Mammary epithelial cell (primary cell): ENCODE measurements at places on chromosomes 12 and 14.

- no peak for DNase-seq
These were observed 62.0 kb upstream of the PNMA1 start for GRCh38 chr14:73776194-73776537.

GRCh38 chr14:106681568-106681967 lies 1155.2 kb downstream of the TMEM121 start:
- no peak for DNase-seq

DNA sequence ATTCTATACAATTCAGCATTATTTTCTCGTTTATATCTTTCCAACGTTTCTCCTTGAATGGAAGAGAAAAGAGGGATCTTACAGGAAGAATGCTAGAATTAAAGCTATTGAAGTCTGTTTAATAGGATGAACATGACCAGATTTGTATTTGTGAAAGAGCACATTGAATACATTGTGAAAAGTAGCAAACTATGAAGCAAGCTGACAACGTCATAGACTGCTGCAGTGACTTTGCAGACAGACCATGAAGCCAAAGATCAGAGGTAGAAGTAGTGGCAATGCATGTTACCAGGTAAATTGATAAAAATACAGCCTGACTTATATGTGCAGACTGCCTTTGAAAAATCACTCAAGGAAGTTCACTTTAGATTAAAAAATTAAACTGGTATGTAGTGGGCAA lies 146.1 kb downstream of the RASSF9 start:
- DNase-seq = no peak

DNA sequence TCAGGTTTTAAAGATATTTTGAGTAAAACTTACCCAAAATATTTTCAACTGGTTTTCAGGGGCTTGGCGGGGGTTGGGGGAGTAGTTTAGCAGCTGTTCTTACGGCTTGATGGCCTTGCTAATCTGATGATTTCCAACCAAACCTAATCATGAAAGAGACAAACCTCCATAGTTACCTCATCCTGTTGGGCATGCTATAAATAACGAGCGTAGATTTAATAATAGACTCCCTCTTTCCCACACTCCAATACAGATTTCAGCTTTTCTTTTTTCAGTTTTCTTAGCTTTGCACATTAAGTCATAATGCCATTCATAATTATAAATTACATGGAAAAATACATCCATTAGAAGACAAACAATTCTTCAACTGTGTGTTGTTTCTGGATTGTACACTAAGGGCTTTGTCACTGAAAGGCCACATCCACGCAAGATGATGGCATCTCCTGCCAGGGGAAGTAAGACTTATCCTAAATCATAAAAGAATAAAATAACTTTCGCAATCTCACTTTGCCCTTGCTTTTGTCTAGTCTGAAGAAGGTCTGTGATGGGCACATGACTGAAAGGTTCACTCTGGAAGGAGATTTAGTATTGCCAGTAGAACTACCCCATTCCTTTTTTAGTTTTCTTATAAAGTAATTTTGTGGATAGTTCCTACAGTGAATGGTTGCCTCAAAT lies 23.2 kb downstream of the ITPR2 start:
- DNase-seq = no peak

GRCh38 chr12:42221726-42222125 lies 16.3 kb downstream of the YAF2 start:
- no peak for DNase-seq

GRCh38 chr12:64696080-64696741 lies 63.0 kb downstream of the GNS start:
- DNase-seq = no peak

GRCh38 chr12:59973515-59973914 lies 377.7 kb downstream of the SLC16A7 start:
- DNase-seq = peak; percentile 91

DNA sequence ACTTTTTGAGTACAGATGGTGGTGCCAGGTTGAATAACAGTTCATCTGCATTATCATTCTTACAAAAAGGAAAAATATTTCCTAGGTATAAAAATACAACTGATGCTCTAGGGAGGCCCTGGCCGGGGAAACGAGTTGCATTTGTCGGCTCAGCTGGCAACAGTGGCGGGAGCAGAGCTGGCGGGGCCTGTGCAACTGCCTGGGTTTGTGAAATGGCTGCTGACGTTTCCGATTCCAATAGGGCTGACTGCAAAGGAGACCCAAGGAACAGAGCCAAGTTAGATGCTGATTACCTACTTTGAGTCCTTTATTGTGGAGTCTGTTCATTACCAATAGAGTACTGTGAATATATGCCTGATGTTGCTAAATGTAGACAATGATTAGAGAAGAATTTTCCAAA lies 25.8 kb upstream of the PHLDA1 start:
- no peak for DNase-seq

DNA sequence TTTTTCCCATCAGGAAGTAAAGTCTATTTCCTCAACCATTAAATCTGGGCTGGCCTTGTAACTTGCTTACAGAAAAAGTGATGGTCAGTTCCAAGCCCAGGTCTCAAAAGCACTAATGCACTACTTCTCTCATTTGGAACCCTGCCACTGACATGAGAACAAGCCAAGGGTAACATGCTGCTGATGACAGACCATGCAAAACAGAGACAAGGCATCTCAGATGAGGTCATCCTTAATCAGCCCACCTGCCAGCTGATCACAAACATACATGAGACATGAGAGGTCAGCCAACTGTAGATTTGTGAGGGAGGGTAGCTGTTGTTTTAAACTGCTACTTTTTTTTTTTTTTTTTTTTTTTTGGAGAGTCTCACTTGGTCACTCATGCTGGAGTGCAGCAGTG lies 16.2 kb downstream of the TWF1 start:
- no peak for DNase-seq

DNA sequence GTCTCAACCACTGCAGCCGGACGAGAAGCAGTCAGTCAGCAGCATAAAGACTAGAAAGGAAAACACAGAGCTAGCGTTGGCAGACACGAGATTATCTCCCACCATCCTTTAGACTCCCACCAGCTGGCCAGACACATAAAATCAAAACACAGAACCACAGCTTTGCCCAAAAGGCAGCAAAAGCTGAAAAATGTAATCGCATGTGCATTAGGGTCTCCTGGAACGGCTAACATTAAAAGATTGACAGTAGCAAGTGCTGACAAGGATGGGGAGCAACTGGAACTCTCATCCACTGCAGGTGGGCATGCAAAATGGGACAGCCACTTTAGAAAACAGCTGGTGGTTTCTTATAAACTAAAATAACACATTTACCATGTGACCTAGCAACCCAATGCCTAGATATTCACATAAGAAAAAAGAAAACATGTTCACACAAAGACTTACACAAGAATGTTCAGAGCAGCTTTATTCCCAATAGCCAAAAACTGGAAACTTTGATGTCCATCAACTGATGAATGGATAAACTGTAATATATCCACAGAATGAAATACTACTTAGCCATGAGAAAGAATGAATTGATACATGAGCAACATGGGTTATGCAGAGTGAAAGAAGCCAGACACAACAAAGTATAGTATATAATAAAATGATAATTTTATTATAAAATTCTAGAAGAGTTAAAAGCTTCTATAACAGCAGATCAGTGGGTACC lies 37.7 kb downstream of the NCOR2 start:
- no peak for DNase-seq

DNA sequence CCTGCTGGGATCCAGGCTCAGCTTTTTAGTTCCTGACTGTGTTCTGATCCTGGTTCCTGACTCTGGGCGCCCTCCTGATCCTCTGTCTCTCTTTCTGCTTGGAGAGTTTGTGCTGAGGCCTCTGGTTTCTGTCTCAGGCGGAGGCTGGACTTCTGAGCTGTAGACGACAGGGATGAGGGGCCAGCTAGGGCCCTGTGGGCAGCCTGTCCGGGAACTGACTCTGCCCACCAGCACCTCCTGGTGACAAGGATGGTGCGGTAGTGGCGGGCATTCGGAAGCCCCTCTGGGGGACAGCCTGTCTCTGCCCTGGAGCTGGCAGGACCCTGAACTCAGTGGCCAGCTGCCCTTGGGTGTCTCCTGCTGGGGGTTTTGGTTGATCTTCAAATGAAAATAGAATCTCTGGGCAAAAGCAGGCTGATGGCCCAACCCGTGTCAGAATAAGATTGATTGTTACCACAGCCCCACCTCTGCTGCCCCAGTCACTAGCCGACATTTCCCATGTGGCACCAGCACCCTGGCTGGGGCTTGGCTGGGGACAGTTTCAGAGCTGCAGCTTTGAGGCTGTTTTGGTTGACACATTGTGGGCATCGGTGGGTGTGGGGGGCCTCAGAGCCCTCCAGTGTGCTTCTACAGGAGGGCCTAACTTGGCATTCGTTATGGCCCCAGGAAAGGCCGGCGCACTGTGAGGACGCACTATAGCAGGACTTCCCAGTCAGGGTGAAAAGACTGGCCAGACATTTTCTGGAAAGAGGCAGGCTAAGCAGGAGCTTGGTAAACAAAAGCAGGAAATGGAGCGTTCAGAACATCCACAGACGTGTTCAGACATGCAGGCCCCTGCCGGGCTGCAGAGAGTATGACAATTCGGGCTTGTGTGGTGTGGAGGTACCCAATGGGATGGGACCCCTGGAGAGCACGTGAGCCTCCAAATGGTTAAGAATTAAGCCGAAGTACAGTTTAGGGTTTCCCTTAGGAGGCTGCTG lies 16.2 kb downstream of the KRT80 start:
- peak; percentile 78 for DNase-seq

- DNase-seq = no peak
These were observed 58.5 kb downstream of the ARL6IP4 start for GRCh38 chr12:123038966-123039365.

DNA sequence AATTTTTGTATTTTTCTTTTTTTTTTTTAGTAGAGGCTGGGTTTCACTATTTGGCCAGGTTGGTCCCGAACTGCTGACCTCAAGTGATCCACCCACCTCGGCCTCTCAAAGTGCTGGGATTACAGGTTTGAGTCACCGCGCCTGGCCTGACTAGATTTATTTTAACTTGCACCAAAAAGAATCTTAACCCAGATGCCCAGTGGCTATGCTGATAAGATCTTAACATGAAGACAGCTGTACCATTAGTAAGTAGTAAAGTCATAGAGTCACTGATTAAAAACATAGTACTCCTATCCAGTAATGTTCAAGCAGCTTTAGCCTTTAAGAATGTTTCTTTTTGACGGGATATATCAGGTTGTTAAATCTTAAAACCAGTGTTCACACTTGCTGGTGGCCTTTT lies 1061.8 kb upstream of the FLRT2 start:
- DNase-seq = peak; percentile 45

DNA sequence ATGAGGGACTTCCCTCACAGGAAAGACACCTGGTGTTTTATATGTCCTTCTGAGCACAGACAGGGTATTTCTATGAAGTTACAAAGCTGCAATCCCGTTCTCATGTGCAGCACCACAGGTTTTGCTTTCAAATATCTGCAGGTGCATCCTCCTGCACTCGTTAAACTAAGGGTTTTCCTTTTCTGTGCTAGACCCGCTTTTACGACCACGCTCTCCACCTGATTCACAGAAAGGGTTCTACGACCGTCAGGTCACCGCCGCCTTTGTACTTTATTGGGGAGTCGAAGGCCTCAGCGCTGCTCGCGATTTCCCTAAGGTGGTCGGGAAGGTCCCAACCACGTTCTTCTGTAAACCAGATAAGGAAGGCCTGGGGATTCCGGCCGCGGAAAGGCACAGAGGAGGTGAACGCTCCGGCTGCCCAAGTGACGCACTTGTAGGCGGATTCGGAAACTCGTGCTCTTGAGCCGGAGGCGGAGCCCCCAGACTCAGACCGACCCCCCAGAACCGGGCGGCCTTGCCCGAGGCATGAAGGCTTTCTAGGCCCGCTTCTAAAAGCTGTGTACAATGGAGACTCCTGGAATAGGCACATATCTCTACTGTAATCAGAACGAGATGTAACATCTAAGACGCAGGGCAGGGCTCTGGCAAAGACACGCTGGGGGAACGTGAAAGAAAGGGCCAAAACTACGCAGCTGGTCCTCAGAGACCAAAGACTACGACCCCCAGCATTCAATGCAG lies 995 bp upstream of the HSP90B1 start:
- no peak for DNase-seq

GRCh38 chr12:26691234-26691970 lies 141.6 kb downstream of the ITPR2 start:
- DNase-seq = peak; percentile 98

DNA sequence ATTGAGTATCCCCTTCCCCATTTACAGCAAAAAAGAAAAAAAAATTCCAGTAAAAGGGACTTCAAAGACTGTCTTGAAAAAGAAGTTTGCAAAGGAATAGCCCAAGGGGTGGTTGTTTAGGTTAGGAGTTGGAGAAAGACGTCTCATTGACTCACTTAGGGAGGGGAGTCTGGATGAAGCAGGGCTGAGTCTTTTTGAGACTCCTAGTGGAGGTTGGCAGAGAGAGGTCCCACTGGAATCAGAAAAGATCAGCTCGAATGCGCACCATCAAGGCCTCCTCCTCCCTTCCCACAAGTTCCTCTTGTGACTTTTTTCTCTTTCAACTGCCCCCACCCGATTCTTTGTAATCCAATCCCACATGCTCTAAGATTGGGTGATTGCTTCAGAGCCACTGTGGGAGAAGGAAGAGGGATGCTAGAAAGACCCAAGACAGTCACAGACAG lies 1.9 kb downstream of the ARHGEF40 start:
- no peak for DNase-seq

DNA sequence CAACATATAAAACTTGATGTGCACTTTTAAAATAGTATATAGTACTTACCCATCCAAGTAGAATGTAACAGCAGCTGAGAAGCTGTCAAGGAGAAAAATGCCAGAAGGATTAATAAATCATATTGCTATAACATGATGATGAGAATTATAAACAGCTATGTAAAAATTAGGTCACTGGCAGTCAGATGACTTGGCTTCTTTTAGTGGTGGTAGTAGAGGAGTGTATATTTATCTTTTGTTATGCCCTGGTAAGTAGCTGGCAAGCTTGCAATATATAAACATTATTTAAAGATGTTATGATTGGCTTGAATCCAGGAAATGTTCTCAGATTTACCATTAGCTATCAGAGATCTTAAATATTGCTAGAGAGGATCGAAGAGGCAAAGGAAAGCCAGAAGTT lies 471.0 kb upstream of the MGAT4C start:
- DNase-seq = peak; percentile 36

- no peak for DNase-seq
These were observed 48.6 kb downstream of the SH2B3 start for GRCh38 chr12:111454311-111454710.

DNA sequence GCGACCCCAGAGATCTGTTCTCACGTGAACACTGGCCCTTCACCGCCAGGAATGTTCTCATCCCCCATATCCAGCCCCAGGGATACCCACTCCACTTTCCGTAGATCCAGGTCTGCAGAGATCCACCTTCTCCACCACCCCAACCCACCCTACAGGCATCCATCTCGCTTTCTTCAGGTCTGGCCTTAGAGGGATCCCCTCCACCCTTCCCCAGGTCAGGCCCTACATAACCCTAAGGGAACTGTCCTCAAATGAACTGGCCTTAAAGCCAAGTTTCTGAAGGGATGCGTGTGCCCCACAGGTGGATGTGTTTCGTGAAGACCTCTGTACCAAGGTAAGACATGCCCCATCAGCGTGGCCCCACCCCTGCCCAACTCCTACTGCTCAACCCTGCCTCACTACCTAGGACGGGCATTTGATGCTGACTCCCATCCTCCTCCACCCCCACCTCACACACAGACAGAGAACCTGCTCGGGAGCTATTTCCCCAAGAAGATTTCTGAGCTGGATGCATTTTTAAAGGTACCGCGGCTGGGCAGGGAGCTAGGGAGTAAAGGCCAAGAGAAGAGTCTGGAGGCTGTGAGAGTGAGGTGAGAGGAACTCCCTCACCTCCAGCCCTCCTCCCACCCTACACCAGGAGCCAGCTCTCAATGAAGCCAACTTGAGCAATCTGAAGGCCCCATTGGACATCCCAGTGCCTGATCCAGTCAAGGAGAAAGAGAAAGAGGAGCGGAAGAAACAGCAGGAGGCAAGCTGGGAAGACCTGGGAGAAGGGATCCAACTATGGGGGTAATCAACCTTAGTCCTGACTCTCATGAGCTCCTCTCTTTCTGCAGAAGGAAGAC lies 912 bp downstream of the PSME1 start:
- DNase-seq = no peak
